Sciatic nerve (tissue), 2 donors: ENCODE measurements at places on chromosomes 16 and 17. TPM values are rescaled to one million over a fixed set of nuclear protein-coding genes. Genes with fewer than 3 reads are reported as not detected.

DNA sequence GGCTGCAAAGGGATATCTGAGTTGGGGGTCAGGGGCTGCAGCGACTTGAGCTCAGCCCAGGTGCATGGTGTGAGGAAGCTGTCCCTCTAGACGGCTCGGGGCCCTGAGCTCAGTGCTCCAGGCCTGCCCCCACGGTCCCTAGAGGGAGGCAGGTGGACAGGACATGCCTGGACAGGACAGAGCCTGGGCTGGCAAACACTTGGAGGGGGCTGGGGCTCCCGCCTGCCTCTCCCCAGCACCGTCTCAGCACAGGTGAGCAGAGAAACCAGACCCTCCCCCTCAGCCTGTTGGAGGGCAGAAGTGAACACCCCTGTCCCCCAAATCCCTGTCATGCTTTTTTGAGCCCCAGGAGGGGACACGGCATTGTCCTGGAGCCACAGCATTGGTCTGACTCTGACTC, 11.4 kb upstream of the SLC38A10 start:
- DNase-seq, result no peak

DNA sequence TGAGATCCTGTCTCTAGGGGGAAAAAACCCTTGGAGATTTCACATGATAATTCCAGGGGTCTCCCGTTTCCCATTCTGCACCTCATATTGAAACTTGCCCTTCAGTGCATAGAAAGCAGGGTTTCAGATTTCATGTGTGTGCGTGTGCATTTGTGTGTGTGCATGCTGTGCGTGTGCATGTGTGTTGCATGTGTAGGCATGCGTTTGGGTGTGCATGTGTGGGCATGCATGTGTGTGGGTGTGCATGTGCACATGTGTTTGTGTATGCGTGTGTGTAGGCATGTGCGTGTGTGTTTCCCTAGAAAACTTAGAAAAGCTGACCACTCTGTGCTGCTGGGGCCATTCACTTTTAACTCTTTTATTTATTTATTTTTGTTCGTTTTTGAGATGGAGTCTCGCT, 40.0 kb downstream of the IL21R start:
- DNase-seq, result no peak

- DNase-seq, result no peak
Measured at GRCh38 chr17:65366102-65366844, 195.2 kb downstream of the AXIN2 start.

The C1QL1 gene
- total RNA-seq, result 6.0 TPM

The PRSS21 gene
- total RNA-seq, result 0.40 TPM

The CYLD gene
- 52.2 TPM for total RNA-seq

DNA sequence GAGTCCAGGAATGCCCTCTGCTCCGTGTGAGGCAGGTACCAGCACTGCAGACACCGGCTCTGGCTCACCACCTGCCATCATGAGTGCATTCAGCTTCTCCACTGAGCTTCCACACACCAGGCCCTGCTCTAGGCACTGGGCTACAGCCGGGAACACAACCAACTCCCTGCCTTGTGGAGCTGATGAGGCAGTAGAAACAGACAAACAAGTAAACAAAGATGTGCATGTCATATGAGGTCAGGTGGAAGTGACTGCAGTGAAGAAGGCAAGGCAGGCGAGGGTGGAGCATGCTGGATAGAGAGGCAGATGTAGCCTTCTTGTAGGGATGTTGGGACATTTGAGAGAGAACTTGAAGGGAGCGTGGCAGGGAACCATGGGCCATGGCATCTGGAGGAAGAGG, 5.0 kb downstream of the NLRC5 start:
- peak; percentile 32 for DNase-seq

DNA sequence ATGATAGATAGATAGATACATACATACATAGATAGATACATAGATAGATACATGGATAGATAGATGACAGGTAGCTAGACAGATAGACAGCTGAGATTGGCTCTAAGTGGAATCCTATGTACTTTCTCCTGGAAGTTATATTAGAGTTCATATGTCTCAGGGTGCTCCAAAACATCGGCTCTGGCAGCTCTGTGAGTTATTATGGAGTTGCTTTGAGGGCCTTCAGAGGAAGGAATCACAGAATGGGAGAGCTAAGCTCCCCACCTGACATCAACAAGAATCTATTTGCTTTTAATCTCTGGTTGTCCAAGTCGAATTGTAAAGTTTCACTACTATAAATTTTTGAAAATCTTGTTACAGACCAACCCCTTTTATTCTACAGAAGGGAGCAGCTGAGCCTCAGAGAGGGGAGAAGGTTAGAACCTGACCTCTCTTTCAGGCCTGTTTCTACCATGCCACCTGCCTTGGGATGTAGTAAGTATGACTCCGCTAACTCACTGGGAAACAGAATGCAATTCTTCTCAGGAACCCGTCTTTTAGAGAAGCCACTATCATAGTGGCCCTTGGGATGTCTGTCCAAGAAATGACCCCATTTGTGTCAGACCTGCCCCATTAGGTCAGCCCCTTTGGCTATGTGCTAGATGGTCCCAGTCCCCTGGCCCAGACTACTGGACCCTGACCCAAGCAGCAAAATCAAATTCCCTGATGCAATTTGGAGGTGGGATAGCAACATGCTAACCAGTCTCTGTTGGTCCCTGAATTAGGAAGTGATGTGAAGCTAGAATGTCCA, 18.3 kb downstream of the GP2 start:
- no peak for DNase-seq

- DNase-seq, result no peak
Measured at GRCh38 chr17:58141505-58141904, 6.7 kb upstream of the OR4D1 start.

DNA sequence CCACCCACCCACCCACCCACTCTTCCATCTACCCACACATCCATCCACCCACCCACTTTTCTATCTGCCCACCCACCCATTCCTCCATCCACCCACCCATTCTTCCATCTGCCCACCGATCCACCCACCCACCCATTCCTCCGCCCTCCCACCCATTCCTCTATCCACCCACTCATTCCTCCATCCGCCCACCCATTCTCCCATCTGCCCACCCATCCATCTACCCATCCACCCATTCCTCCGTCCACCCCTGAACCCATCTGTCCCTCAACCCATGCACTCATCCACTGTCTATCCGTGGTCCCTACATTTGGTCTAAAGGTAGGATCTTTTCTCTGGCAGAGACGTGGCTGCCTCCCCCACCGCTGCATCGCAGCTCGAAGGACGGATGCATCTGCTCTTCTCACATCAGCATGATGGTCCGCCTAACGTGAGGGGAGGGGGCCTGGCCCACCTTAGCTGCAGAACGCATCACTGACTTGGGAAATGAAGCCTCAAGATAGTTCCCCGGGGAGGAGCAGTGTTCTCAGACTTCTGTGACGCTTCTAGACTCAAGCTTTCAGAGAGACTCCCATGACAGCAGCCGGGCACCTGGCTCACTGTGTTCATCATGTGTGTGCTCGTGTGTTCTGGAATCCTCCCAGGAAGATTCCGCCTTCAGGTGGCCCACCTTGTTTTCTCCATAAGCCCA, 17.2 kb upstream of the GSE1 start:
- DNase-seq, result no peak

The RNF43 gene
- 0.67 TPM for total RNA-seq
